Natural killer cell (primary cell): ENCODE measurements at places on chromosomes 5 and 9. TPM values are rescaled to one million over a fixed set of nuclear protein-coding genes. Genes with fewer than 3 reads are reported as not detected.
A peak's percentile ranks its signal among the peaks of the same experiment; 100 is the strongest.

- no peak overlapping the region for H3K27ac ChIP-seq
- no peaks in the 10 kb centered on the region for H3K36me3 ChIP-seq
- H3K27me3 ChIP-seq = no peaks in the 10 kb centered on the region
- no peaks in the 10 kb centered on the region for H3K4me1 ChIP-seq
Measured at GRCh38 chr5:17089690-17090089, 127.7 kb upstream of the BASP1 start.

DNA sequence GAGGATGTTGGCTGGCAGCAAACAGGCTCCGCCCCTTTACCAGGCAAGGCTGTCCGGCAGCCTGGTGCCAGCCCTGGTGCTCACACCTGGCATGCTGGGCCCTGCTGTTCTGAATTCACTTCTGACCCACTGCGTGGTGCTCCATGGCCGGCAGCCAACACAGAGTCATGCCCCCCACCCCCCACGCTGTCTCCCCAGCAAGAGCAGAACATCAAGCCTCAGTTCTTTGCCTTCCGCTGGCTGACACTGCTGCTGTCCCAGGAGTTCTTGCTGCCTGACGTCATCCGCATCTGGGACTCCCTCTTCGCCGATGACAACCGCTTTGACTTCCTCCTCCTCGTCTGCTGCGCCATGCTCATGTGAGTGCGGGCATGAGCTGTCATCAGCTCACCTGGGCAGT, 12.6 kb upstream of the ENDOG start:
- H3K4me3 ChIP-seq = no peak overlapping the region
- no peak overlapping the region for H3K27ac ChIP-seq
- H3K27me3 ChIP-seq = no peaks in the 10 kb centered on the region
- DNase-seq = peak; percentile 1
- H3K36me3 ChIP-seq = peaks cover 56% of the 10 kb centered on the region

Gene PCDHGB7
- total RNA-seq = 0.68 TPM

Gene C8G
- total RNA-seq = 7.3 TPM

- H3K36me3 ChIP-seq = no peaks in the 10 kb centered on the region
- DNase-seq = no peak
- no peaks in the 10 kb centered on the region for H3K4me1 ChIP-seq
Measured at GRCh38 chr5:82601861-82602260, 323.7 kb upstream of the RPS23 start.

Gene HMHB1
- not detected for total RNA-seq

- peaks cover 5% of the 10 kb centered on the region for H3K4me1 ChIP-seq
- H3K36me3 ChIP-seq = no peaks in the 10 kb centered on the region
- no peak for DNase-seq
Measured at GRCh38 chr5:149379177-149379761, at the start of gene IL17B. IL17B (minus strand) TSS chr5:149379292; CDS start chr5:149379225, 67 bp downstream.

DNA sequence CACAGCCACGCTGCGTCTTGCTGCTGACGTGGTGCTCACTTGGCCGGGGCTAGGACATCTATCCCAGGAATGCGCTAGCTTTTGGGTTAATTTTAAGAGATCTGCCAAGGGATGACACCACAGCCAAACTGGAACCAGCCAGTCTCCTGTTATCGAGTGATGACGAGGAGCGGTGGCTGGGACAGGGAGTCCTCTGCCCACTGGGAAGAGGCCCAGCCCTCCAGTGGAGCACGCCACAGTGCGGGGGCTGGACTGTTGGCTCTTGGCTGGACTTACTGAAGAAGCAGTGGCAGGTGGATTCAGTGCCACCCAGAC, 55.1 kb upstream of the PHYKPL start:
- H3K27ac ChIP-seq = no peak overlapping the region
- no peaks in the 10 kb centered on the region for H3K27me3 ChIP-seq
- no peak overlapping the region for H3K4me3 ChIP-seq
- H3K36me3 ChIP-seq = no peaks in the 10 kb centered on the region
- no peak for DNase-seq

Gene SAPCD2
- 0.59 TPM for total RNA-seq

DNA sequence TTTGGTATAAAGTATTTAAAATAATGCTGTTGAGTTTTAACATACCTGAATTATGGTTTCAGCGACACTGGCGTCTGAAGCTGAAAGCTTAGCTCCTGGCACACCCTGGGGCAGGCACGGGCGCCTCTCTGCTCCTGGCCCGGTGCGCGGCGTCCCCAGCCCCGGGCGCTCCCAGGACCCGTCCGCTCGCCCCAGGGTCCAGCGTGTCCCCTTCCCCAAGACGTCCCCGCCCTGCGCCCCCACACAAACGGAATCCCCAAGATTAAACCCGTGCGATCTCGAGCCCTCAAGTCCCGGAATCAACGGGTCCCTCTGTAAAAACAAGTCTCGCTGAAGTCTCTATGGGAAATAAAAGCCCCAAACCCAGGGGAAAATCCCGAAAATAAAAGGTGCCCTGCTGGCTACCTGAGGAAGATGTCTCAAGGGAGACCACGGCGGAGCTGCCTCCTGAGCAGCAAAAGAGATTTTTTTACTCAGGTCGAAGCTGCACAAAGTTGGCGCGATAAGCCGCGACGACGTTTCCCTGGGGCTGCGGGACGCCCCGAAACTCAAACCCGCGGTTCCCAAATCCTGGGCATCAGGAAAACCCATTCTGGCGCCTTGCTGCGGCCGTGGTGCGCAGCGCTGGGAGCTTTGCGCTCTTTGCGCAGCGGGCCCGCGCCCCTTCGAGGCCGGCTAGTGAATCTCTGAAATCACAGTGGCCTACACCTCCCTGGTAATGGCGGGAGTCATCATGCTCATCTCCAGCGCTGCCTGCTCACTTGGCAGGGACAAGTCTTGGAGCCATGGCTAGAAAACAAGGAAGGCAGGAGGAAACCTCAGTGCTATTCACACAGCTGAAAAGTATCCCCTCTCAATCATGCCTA, 6.3 kb upstream of the IFNA8 start:
- peaks cover 7% of the 10 kb centered on the region for H3K4me1 ChIP-seq
- H3K27ac ChIP-seq = no peak overlapping the region
- H3K27me3 ChIP-seq = peaks cover 23% of the 10 kb centered on the region
- peak; percentile 16 for DNase-seq
- H3K4me3 ChIP-seq = no peak overlapping the region

DNA sequence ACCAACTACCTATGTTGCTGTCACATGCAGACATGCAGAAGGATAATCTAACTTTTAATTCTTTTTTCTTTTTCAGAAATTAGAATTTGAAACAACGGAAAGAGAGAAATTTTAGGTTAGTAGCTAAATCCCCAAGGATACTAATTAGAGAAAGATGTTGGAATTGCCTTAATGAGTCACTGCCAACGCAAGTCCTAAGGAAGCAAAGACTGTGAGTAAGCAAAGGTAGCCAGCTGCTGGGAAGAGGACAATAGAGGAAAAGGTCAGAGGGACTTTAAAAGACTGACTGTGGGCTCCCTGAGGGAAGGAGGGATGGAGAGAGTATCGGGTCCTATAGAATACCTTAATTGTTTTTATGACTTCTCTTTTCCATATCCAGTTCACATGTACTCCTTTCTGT, 461.9 kb upstream of the PAPPA start:
- H3K27me3 ChIP-seq = no peaks in the 10 kb centered on the region
- H3K4me3 ChIP-seq = no peak overlapping the region
- H3K27ac ChIP-seq = no peak overlapping the region
- H3K4me1 ChIP-seq = no peaks in the 10 kb centered on the region
- no peak for DNase-seq
- H3K36me3 ChIP-seq = no peaks in the 10 kb centered on the region

Gene DOCK8
- 207 TPM for total RNA-seq

Gene ADGRV1
- total RNA-seq = not detected

DNA sequence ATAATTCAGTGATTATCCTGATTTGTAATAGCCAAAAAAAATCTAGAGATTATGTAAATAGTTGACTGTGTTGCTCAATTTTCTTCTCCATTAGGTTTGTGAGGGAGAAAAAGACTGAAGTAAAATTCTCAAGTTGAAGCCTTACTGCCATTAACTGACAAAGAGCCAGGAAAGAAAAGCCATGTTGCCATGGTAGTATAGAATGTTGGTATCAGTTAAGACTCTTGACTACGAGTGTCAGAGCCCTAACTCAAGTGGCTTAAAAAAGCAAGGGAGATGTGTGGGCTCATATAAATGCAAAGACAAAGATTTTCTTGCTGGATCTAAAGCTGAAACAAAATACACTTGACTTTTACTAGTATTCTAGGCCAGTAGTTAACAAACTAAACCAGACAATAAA, 571.7 kb downstream of the KCTD16 start:
- H3K36me3 ChIP-seq = no peaks in the 10 kb centered on the region
- H3K4me1 ChIP-seq = no peaks in the 10 kb centered on the region
- H3K27me3 ChIP-seq = no peaks in the 10 kb centered on the region
- H3K27ac ChIP-seq = no peak overlapping the region
- DNase-seq = no peak
- H3K4me3 ChIP-seq = no peak overlapping the region

DNA sequence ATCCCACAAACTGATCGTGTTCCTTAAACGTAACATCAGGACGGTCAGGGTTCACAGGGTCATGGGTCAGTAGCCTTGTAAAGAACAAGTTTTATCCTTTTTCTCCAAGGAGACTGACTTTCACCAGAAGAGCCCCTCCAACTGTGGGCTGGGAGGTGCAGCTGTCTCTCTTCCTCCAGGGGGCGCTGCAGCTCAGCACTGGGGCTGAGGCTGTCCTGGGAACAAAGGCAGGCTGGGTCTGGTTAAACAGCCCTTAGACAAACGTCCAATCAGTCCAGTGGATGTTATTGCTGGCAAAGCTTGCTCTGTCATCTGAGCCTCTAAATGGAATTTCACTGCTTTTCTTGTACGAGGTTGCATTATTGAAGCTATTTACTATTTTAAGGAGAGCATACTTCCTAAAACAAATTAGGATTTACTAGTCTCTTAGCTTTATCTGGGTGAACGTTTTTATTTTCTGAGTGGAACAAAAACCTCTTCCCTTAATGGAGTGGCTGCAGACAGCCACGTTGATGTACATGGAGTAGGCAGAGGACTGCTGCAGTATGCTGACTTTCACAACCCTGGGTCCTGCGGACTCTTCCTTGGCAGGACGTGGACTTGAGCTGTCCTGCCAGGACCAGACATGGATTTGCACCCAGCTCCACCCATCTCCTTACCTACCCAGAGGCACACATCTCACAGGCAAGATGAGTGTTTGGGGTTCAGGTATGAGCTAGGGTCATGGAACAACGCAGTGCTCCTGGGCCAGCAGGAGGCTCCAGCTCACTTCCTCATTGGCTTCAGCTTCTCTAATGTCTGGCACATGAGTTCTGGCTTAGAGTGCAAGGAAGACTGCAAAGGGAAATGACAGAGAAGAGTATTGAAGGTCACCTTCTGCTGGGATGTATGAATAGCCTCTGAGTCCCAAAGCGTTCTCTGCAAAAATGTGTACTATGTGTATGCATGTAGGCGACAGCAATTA, 7.8 kb downstream of the EXOSC2 start:
- no peaks in the 10 kb centered on the region for H3K4me1 ChIP-seq
- peak; percentile 82 for DNase-seq
- H3K4me3 ChIP-seq = no peak overlapping the region

Gene SLC26A2
- total RNA-seq = 6.2 TPM

Gene PTGS1
- 11.3 TPM for total RNA-seq

Gene RGS7BP
- not detected for total RNA-seq

DNA sequence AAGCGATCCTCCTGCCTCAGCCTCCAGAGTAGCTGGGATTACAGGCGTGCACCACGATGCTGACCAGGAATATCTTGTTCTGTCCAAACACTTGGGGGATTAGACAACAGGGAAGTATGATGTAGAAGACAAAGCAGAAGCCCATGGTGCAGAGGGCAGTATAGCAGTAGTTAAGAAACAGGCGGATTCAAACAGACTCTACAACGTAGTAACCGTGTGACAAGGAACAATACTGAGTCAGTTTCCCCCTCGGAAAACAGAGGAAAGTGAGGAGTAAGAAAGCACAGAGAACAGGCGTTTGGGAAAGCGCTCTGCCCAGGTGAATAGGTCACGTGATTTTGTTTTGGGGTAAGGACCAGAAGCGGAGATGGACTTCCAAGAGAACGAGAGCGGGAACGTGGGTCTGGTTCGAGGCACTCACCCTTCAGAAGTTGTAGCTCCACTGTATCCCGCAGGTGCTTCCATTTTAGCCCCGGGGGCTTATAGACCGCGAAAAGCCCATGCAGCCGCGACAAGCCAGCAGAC, 306 bp downstream of the TRUB2 start:
- H3K27me3 ChIP-seq = no peaks in the 10 kb centered on the region
- DNase-seq = no peak
- peaks cover 12% of the 10 kb centered on the region for H3K36me3 ChIP-seq
- peaks cover 28% of the 10 kb centered on the region for H3K4me1 ChIP-seq
- H3K4me3 ChIP-seq = peak overlapping the region; percentile 95
- peak overlapping the region; percentile 92 for H3K27ac ChIP-seq

- DNase-seq = no peak
- no peak overlapping the region for H3K4me3 ChIP-seq
- H3K4me1 ChIP-seq = peaks cover 20% of the 10 kb centered on the region
Measured at GRCh38 chr9:129379181-129379836, 201.2 kb upstream of the IER5L start.

Gene SAXO1
- 0.21 TPM for total RNA-seq

GRCh38 chr9:83349031-83349430, 189.2 kb downstream of the FRMD3 start:
- DNase-seq = no peak
- H3K4me3 ChIP-seq = no peak overlapping the region
- H3K27ac ChIP-seq = no peak overlapping the region
- H3K36me3 ChIP-seq = no peaks in the 10 kb centered on the region
- H3K4me1 ChIP-seq = no peaks in the 10 kb centered on the region
- no peaks in the 10 kb centered on the region for H3K27me3 ChIP-seq

Gene SLC6A7
- not detected for total RNA-seq

- H3K4me3 ChIP-seq = no peak overlapping the region
- no peak overlapping the region for H3K27ac ChIP-seq
- H3K4me1 ChIP-seq = peaks cover 13% of the 10 kb centered on the region
- no peaks in the 10 kb centered on the region for H3K27me3 ChIP-seq
Measured at GRCh38 chr5:141641634-141642267, 5.0 kb downstream of the RELL2 start.

- H3K36me3 ChIP-seq = no peaks in the 10 kb centered on the region
- no peak overlapping the region for H3K27ac ChIP-seq
- H3K27me3 ChIP-seq = no peaks in the 10 kb centered on the region
- H3K4me1 ChIP-seq = no peaks in the 10 kb centered on the region
Measured at GRCh38 chr5:17445185-17445584, 52.8 kb upstream of the TAF11L2 start.

DNA sequence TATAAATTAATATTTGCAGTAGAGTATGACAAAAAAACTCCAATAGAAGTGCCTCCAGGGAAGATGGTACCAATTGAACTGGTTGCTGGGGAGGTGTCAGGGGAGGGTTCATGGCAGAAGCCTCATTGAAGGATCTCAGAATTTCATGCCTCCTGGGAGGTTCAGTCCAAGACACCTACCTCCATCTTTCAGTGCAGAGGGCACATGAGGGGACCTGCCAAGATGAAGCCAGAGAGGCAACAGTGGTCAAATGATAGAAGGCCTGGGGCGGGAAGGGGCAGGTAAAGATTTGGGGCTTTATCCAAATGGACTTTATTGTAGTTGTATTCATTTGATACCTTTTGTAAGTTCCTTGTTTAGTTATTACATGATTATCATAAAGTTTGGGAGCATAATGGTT, 25.9 kb upstream of the KCNIP1 start:
- no peaks in the 10 kb centered on the region for H3K4me1 ChIP-seq
- no peaks in the 10 kb centered on the region for H3K36me3 ChIP-seq
- H3K27ac ChIP-seq = no peak overlapping the region
